Gastroesophageal sphincter (tissue), 4 donors: ENCODE measurements at places on chromosomes 12 and 14. TPM values are rescaled to one million over a fixed set of nuclear protein-coding genes. Genes with fewer than 3 reads are reported as not detected.

DNA sequence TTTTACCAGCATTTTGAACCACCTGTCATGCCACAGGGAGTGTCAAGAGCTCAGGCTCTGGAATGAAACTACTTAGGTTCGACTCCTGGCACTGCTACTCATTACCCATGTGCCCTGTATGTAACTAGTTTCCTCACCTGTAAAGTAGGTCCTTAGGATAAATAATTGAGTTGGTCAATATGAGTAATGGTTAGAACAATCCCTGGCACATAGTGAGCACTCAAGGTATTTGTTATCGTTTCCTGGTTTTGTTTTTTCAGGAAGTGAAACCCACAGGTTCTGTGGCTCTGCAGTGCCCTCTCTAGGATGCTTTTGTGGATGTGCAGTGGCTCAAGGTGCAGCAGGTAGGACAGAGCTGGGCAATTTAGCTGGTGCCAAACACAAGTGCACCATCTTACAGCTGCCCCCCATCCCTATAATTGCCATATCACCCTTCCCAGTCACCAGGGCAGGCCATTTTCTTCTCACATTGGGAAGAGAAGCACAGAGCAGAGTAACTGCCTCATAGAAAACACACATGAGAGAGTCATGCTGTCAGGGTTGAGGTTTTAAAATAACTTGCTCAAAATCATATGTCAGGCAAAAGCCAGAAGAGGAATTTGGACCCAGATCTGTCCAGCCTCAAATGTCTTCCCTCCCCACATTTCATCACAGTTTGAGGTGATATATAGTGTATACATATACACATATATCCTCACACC, 297.5 kb downstream of the RPAP3 start:
- no peak for ATAC-seq

- ATAC-seq, result no peak
Measured at GRCh38 chr12:22691319-22691718, 66.3 kb downstream of the ETNK1 start.

The SLC38A4 gene
- 0.54 TPM for total RNA-seq

- no peak for ATAC-seq
Measured at GRCh38 chr12:51908876-51909592, 1.7 kb downstream of the ACVRL1 start.

DNA sequence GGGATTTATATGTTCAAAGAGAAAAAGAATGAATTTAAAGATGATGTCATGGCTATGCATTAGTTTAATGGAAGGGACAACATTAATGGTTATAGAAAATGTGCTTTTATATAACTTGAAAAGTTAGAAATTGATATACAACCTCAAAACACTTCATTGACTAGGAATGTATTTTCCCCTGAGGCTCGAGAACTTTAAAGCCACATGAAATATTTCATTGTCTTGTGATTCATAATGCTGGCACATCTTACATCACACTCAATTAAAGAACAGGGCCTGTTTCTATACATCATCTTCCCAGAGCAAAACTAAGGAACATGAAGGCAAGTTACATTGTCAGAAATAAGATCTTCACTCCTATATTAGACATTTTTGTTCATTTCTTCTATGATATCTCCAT, 35.2 kb upstream of the PAWR start:
- ATAC-seq, result no peak

The NUDT4 gene
- total RNA-seq, result 95.4 TPM

DNA sequence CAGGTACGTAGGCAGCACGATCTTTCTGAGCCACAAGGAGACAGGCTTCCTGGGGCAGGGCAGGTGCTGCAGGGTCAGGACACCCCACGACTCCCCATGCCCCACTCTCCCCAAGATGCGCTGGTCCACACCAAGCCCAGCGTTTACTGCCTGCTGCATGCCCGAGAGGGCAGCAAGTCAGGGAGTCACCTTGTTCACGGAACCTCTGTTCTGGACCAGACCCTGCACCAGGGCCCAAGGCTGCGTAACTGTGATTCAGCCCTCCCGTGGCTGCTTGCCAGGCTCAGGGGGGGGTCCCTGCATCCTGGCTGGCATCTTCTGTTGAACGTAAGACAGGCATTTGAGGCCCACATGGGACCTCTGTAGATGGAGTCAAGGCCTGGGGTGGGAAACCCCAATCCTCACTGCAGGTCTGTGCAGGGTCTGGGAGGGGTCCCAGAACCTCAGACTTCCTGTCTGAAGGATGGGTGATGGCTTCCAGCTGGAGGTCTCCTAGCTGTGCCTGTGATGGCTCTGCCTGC, 228.6 kb upstream of the RTL1 start:
- no peak for ATAC-seq

The LRRC10 gene
- total RNA-seq, result not detected

DNA sequence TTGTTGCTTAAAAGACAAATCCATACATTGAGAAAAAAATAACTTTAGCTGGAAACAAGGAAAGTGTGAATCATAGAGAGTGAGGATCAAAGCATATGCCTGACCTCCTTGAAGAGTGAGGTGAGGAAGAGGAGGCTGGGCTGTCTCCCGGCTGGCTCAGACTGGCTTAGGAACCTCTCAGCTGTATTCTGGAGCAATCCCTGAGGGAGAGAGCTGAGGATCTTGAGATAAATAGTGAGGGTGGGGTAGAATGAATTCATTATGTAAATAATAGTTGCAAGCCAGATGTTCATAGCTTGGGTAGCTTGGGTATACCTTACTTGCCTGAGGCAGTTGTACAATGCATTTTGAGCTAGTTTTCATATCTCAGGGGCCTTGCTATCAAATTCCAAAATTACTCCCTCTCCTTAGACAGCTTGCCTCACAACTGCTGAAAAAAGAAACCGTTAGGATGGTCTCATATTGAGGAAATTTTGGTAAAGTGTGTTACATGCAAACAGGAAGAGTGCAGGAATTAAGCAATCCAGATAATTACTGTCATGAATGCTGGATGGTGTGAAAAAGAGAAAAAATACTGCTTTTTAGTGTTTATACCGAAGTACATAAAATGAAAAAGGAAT, 30.5 kb upstream of the SLC15A5 start:
- peak; percentile 46 for ATAC-seq

DNA sequence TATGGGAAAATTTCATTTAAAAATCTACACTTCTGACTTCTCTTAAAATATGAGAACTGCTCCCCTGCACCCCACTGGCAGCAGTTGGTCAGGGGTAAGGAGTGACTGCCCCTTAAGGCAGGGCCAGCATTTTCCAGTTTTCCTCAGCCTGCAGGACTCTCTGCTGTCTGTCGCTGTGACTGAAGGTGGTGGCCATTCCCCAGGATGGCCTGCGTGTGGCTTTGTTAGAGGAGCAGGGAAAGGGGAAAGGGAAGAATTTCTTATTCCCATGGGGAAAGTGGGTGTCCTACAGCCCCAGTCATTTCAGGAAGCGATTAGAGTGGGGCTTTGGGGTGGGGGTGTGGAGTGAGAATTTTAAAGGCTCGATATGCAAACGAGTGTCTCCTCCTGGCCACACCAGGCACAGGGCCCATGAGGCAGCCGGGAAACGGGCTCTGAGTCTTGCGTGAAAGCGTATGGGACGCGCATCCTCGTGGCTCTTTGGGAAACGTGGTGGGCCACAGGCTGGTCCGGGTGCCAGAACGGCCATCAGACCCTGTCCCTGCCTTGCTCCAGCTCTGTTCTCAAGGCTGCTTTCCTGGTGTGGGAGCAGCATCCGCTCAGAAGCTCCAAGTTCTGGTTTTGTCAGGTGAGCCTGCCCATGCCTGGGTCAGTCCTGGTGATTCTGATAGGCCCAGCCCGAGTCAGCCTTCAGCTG, 23.5 kb downstream of the ADGRD1 start:
- no peak for ATAC-seq

The ZNF219 gene
- total RNA-seq, result 66.3 TPM

- ATAC-seq, result no peak
Measured at GRCh38 chr12:5587711-5588121, 155.8 kb downstream of the NTF3 start.

GRCh38 chr14:75845136-75845804, 136.5 kb downstream of the TGFB3 start:
- peak; percentile 46 for ATAC-seq

DNA sequence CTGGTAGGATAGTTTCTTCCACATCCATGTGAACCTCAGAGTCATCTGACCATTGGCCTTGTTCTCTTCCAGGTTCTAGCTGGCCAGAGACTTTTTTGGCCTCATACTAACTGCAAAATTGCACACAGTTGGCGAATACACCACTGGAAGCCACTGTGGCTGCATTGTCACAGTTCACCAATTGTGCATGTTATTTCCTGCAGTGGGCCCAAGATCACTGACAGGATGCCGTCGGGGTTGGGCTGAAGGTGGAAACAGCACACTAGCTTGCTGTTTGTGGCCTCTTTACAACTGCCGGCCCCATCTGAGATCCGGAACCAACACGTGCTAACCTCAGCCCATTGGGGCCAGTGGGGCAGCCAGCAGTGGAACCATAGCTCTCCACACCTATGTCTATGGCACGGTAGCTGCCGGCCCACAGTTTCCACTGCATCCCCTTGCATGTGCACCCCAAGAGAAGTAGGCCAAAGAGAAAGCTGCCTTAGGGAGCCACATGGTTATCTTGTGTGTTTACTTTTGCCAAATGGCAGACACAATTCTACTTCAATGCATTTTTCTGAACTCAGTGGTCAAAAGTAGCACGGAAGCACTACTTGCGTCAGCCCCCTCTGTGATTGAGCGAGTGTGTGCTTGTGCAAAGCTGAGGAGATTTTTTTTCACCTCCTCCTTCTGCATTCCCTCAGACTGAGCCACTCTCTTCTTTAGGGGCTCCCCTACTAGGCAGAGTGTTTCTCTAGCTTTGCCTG, 464.0 kb downstream of the RAD51B start:
- peak; percentile 48 for ATAC-seq
